Pons (tissue), 1 donor: ENCODE measurements at places on chromosomes 1 and 21.

DNA sequence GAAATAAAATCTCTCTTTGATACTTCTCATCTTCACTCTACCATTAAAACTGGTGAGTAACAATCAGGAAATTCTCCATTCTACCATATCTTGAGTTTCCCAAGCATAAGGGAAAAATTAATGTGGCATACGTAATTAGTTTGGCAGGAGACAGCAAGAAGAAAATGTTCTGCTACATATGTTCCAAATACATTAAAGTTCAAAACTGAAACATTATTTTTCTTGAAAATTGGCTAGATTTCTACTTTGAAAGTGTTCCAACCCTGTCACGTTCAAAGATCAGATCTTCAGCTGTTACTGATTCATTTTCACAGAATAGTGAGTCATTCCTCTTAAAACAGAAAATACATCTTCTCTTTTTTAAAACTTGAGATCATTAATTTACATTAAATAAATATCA is 48.5 kb downstream of the PIGK start:
- no peak for DNase-seq

DNA sequence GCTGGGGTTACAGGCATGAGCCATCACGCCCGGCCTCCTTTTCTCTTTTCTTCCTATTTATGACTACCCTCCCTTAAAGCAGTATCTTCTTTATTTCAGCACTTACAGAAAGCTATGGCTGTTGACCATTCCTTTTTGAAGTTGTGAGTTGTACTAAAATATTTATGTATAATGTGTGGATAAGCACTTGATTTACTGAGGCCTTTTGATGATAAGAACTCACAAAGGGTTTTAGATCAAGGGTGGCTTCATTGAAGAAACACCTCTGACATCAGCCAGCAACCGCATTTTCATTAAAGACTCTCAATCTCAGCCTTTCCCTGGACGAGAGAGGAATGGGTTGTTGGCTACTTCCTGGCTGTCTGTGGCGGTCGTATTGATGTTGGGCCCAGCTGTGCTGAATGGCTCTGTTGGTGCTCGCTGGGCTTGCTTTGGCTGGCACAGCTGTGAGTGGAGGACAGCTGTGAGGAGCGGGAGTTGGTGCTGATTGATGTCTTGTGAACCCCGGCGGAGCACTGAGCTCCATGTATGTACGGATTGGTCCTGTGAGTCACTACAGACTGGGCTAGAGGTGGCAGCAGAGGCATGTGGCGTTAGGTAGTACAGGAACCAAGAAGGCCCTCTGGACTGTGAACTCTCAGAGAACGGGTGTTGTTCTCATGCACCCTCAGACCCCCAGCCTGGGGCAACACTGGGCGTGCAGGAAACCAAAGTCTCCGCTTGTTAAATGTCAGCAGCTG is 208.8 kb downstream of the KIF26B start:
- DNase-seq, result no peak

DNA sequence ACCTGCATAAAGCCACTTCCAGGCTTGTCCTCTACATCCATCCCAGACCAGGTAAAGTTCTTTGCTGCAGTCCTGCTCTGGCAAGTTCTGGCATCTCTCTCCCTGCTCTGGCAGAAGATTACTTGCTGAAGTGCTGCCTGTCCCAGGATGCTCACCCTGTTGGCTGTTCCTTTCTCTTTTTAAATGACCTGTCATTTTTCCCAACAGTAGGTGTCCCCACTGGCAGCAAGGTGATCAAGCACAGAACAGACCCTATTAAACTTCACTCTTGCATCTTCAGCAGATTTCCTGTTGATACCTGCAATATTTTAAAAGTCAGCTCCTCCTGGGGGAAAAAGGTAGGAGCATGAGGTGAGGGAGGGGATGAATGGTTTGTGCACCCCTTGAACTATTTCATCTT is 332.6 kb downstream of the PBX1 start:
- no peak for DNase-seq

GRCh38 chr1:183139281-183139942 is 46.7 kb upstream of the LAMC2 start:
- no peak for DNase-seq

- no peak for DNase-seq
Measured at GRCh38 chr1:96409087-96409486, 312.5 kb upstream of the PTBP2 start.

DNA sequence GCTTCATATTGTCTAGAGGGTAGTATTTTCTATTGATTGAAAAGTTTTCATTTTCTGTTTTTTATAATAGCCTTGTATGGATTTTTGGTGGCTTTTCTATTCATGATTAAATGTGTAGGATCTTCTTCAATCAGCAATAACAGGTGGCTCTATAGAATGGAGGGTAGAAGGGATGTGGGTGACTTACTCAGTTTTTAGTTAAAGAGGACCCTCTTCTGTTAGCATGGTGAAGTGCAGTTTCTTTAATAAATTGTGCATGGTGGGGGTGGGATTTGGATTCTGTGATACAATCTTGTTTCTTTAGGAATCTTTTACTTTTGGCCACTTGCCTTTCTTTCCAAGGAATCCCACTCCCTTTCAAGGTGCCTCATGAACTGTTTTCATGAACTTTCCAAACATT is 64.7 kb downstream of the SLC35A3 start:
- DNase-seq, result peak; percentile 72
